ENCODE measurements at places on chromosomes 1 and 21.

- DNase-seq = no peak
These were observed 5.9 kb downstream of the RUSC1 start for GRCh38 chr1:155326631-155327037.

DNA sequence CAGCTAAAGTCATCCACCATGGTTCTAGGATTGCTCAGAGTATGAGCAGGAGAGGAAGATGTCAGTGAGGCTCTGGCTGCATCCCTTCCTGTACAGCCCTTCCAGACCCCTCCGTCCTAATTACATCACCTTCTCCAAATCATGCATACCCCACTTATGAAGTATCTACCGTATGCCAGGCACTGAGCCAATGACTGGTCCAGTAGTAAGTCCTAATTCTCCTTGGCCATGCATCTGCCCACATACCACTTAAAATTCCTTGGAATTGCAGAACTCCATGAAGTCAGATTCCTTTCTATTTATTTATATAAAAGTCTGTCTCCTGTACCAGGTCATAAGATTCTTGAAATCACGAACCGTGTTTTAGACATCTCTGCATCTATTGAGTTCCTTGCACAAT is 106.1 kb downstream of the SEC16B start:
- no peak for DNase-seq

DNA sequence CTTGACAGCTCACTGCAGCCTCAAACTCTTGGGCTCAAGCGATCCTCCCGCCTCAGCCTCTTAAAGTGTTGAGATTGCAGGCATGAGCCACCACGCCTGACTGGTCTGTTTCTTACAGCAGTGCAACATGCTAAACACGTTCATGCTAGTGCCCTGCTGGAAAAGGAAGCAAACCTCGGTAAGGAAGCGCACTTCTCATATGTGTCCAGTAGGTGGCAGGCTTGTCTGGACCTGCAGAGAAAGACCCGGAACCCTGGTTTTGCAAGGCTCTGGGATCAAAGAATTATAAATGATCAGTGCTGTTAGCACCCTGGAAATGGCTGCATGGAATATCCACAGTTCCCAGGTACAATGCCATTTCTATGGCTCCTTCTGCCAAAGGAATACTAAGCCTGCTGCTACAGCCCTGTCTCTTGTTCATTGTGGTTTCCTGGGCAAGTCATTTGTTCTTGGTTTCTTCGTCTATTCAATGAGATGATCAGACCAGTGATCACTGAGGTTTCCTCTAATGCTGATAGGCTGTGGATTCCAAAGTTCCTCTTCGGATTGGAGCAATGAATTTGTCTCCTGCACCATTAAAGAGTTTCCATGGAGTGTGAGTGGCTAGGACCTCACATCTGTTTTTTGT is 15.9 kb downstream of the RNU5D-1 start:
- DNase-seq = peak; percentile 64

DNA sequence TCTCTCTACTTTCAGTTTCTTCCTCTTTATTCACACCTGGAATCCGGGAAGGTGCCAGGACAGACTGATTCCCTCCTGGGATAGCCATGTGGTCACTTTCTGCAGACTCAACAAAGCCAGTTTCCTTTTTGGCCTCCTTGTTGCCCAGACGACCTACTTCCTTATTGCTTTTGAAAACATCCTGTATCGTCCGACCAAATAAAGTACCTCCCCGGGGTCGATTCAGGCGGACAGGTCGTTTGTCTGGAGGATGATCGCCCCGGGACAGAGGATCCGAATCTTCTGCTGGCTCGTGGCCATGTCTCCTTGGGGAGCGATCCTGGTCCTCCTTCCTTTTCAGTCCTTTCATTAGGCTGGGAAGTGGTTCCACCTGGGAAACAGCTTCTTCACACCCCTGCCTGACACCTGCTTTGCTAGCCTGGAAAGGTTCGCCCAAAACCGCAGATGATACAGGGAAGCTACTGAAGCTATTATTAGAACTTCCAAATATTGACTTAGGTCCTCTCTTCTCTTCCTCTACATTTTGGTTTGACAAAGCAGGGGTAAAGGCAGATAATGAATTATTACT is 1.2 kb downstream of the MCM3AP start:
- no peak for DNase-seq

- DNase-seq = peak; percentile 29
These were observed 26.1 kb upstream of the SLAMF6 start for GRCh38 chr1:160548960-160549664.

GRCh38 chr1:37947364-37947763 is 511 bp upstream of the INPP5B start:
- peak; percentile 36 for DNase-seq

Measured in GM18507 (cell line).